Bronchus fibroblast of lung (primary cell): ENCODE measurements at places on chromosomes 1 and 21. TPM values are rescaled to one million over a fixed set of nuclear protein-coding genes. Genes with fewer than 3 reads are reported as not detected.

The FLG2 gene
- not detected in 2 replicates for total RNA-seq

The ID3 gene
- 131 and 139 TPM in 2 replicates for total RNA-seq

The RNF186 gene
- total RNA-seq, result not detected in 2 replicates

The ZNF683 gene
- not detected in 2 replicates for total RNA-seq

The ADGRB2 gene
- 5.2 and 5.9 TPM in 2 replicates for total RNA-seq

The OR2G6 gene
- total RNA-seq, result not detected in 2 replicates

The ANKRD34A gene
- 0.59 and 1.3 TPM in 2 replicates for total RNA-seq
